ENCODE measurements at places on chromosomes 6 and 20. TPM values are rescaled to one million over a fixed set of nuclear protein-coding genes. Genes with fewer than 3 reads are reported as not detected.

- no peak for DNase-seq
Measured at GRCh38 chr6:133085896-133086295, 155.3 kb upstream of the EYA4 start.

GRCh38 chr20:50272724-50273446 lies 82.3 kb downstream of the CEBPB start:
- no peak for DNase-seq

GRCh38 chr6:95994151-95994550 lies 21.6 kb upstream of the FUT9 start:
- DNase-seq = no peak

GRCh38 chr6:168330403-168330802 lies 10.8 kb upstream of the DACT2 start:
- no peak for DNase-seq

DNA sequence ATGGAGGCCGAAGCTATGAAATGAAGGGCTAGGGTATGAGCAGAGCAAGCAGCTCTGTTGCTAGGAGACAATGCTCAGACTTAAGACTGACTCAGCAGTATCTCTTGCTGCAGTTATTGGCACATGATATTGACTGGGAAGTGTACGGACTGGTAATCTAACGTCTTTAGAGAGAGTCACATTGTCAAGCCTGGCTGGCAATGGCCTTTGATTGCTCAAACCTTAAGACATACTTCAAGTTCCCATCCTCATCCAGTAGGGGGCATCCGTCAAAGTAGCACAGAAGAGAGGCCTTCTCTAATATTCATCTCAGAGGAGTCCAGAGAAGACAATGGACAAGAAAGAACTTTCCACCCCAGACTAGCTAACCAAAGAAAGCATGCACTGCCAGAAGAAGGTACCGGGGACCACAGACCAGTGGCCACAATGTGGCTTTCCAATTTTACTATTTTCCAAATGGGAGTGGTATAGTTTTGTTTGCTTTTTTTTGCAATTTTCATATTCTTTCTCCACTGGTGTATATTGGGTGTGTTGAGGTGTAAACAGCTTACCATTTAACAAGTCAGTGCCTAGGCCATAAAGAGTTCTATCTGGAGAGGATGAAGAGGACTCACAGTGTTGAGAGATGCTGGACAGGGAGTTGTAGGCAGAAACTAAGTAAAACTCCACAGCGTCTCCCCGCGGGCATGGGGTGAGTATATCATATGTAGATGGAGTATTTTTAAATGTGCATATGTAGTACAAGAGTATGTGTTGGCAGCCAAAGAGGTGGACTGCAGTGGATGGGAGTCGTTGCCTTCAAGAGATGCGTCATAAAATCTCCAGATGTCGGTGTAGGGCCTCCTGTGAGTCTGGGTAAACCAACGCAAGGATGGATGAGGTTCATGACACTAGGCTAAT lies 36.7 kb downstream of the LRFN2 start:
- DNase-seq = peak; percentile 42

- DNase-seq = peak; percentile 86
Measured at GRCh38 chr6:5260111-5260620, 584 bp downstream of the LYRM4 start.

- no peak for DNase-seq
Measured at GRCh38 chr20:50385733-50386640, 124.2 kb upstream of the PTPN1 start.

- DNase-seq = no peak
Measured at GRCh38 chr6:14287707-14288106, 170.1 kb downstream of the CD83 start.

GRCh38 chr20:50561379-50562078 lies 51.3 kb downstream of the PTPN1 start:
- DNase-seq = no peak

DNA sequence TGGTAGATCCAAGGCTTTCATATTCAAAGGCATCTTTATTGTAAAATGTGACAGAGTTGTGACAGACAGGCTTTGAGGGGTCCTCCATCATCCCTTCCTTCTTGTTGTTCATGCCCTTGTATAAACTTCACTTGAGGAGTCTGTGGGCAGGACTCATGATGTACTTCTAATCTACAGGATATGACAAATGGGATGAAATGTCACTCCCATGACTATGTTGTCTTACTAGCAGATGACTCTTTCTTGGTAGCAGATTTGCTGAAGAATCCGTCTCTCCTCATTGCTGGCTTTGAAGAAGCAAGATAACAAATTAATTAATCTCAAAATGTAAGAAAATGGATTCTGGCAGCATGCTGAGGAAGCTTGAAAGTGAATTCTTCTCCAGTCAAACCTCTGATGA lies 566.1 kb downstream of the TFAP2B start:
- DNase-seq = no peak

- DNase-seq = no peak
Measured at GRCh38 chr6:52641388-52641787, 29.5 kb upstream of the TMEM14A start.

- DNase-seq = no peak
Measured at GRCh38 chr6:16759181-16759645, 2.0 kb downstream of the ATXN1 start.

DNA sequence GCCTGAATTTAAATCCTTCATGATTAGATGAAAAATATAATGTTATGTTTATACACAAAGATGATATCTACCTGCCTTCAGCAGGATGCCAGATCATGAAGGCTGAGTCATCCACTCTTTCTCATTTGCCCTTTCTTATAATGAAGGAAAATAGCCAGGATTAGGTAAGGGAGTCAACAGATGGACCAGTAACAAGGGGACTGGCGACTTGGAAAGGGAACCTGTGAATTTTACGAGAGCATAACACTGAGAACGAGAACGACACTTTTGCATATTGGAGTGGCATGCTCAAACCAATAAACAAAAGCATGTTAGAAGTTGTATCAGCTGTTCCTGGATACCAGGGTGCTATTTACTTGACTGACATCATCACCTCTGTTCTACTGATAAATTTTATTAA lies 154.0 kb downstream of the LAMP5 start:
- DNase-seq = no peak

DNA sequence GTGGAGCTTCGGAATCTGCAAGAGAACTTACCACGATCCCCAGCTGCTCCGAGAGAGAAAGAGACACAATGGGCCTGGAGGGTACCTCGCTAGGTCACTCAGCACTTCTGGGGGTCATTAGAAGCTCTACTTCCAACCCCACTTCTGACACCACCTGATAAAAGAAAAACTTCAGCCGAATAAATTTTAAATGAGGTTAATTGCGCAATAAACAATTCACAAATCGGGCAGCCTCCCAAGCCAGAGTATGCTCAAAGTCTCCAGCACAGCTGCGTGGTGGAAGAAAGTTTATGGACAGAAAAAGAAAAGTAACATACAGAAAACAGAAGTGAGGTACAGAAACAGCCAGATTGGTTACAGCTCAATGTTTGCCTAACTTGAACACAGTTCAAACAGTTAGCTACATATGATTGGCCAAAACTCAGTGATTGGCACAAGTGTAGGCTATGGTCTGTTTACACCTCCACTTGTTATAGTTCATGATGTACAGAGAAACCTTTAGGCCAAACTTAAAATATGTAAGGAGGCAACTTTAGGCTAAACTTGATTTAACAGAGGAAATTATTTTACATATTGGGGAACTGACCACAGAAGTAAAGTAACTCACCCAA lies 52.6 kb downstream of the COL11A2 start:
- DNase-seq = no peak

- DNase-seq = no peak
Measured at GRCh38 chr20:32973077-32973717, 31.0 kb downstream of the SUN5 start.

- peak; percentile 59 for DNase-seq
Measured at GRCh38 chr20:63233924-63234323, 1.8 kb upstream of the BIRC7 start.

GRCh38 chr6:106187424-106187982 lies 101.4 kb downstream of the PRDM1 start:
- DNase-seq = no peak

GRCh38 chr20:39503902-39504709 lies 542.0 kb downstream of the DHX35 start:
- DNase-seq = no peak

DNA sequence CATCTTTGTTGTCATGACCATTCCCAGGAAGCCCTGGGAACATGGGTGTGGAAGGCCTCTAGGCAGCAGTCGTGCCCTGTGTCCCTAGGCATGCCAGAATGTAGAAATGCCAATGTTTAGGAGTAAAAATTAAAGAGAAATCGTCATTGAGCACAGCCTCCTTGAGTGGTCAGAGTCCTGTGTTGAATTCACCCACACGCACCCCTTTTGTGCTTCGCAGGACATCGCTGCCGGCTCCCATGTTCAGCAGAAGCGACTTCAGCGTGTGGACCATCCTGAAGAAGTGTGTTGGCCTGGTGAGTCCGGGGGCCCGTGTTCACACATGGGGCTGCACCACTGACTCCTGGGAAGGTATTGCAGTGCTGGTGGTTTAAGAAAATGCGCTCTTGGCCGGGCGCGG lies 25.1 kb downstream of the OSBPL2 start:
- no peak for DNase-seq

GRCh38 chr6:53290537-53291510 lies 57.9 kb downstream of the ELOVL5 start:
- no peak for DNase-seq

- DNase-seq = peak; percentile 85
Measured at GRCh38 chr20:6768228-6769140, 998 bp downstream of the BMP2 start.

- DNase-seq = no peak
Measured at GRCh38 chr6:39206250-39206721, 23.0 kb downstream of the KCNK5 start.

DNA sequence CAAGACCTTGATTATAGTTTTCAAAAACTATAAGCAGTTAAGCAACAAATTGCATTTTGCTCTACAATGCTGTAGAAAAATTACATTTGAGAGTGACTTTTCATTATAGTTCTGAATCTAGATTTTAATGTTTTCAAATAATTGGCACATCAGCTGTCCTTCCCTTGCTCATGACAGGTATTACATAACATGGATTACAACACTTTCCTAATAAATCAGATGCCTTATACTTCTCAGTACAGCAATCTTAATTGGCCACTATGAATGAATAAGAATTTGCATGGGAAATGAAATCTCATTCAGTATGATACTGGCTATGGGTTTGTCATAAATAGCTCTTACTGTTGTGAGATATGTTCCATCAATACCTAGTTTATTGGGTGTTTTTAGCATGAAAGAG lies 29.9 kb downstream of the HSF2 start:
- no peak for DNase-seq

DNA sequence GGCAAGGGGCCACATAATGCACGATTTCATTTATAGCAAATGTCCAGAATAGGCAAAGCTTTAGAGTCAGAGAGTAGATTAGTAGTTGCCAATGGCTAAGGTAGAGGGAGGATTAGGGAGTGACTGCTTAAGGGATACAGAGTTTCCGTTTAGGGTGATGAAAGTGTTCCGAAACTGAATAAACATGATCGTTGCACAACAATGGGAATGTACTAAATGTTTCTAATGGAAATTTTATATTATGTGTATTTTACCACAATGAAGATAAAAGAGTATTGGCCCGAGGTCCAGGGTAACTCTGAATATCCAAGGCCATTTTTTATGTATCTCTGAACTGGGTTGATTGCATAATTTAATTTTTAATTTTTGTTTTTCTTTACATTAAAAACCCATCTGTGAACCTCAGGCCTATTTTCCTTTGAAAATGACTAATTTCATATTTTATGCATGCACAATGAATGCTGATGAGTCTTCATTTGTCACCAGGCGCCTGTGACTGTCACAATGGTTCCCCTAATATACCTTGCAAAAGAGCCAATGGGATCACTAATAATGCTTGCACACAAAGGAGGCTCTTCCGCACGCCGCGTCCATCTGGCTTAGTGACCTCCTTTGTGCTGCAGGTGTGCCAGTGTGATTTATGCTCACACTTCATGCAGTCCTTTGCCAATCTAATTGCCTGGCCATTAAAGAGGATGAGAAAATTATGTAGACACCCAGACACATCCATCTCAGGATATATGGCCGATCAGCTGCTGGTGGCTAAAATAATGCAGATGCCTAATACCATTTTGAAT lies 612.5 kb downstream of the CDH26 start:
- no peak for DNase-seq

- DNase-seq = no peak
Measured at GRCh38 chr6:30359276-30359675, 14.3 kb downstream of the RPP21 start.

DNA sequence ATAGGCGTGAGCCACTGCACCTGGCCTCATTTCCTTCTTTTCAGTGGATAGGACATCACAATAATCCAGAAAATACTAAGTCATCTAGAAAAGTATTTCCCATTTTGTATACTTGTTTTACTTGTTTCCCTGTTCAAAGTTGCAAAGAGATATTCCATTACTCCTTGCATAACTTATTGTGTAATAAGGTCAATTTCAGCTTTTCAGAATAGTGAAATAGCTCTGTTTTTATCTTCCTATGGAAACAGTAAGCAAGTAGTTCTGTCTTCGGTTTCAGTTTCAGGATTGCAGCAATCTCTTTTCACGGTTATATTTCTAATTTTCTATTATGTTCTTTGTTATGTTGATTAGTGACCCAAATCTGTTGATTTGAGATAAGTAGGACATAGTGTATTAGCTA lies 6.0 kb downstream of the STX11 start:
- DNase-seq = peak; percentile 38

DNA sequence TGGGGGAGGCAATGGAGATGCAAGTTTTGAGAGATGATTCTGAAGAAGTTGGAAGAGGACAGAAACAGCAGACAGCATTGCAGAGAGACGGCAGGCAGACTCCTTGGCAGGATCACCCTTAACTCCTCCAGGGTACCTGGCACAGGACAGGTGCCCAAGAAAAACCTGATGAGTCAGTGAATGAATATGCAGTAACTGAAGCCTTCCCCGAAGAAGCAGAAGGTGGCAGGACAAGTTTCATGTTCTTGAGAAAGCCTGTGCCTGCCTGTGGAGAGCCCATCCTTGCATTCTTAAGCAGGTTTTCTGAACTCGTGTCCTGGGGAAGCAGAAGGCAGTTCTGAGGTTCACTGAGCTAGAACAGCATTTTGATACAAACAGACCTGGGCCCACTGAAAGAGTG lies 79.6 kb upstream of the SASH1 start:
- DNase-seq = no peak

- no peak for DNase-seq
Measured at GRCh38 chr20:54356801-54357200, 118.6 kb upstream of the DOK5 start.

Gene JPH2
- 0.83 TPM for polyA plus RNA-seq

Gene EMILIN3
- polyA plus RNA-seq = 1.8 TPM

Gene PGC
- polyA plus RNA-seq = 6.4 TPM

Gene APOM
- polyA plus RNA-seq = 8.0 TPM

Gene EDN1
- polyA plus RNA-seq = 44.0 TPM

Gene CCHCR1
- 33.6 TPM for polyA plus RNA-seq

Gene BPIFA2
- not detected for polyA plus RNA-seq

Gene SIRPA
- 12.4 TPM for polyA plus RNA-seq

Gene FNDC1
- 6.6 TPM for polyA plus RNA-seq

Gene IBTK
- 41.6 TPM for polyA plus RNA-seq

Gene VNN1
- 0.47 TPM for polyA plus RNA-seq

Gene OLIG3
- not detected for polyA plus RNA-seq

Gene PAX1
- polyA plus RNA-seq = not detected

Gene TCF15
- 2.1 TPM for polyA plus RNA-seq

Measured in left lung (tissue), 14 donors.